ENCODE measurements at places on chromosomes 2 and 18.

- DNase-seq, result no peak
Observed at GRCh38 chr2:42922790-42923579, 130.6 kb upstream of the HAAO start.

- no peak for DNase-seq
Observed at GRCh38 chr2:18788592-18788991, 199.2 kb upstream of the NT5C1B start.

DNA sequence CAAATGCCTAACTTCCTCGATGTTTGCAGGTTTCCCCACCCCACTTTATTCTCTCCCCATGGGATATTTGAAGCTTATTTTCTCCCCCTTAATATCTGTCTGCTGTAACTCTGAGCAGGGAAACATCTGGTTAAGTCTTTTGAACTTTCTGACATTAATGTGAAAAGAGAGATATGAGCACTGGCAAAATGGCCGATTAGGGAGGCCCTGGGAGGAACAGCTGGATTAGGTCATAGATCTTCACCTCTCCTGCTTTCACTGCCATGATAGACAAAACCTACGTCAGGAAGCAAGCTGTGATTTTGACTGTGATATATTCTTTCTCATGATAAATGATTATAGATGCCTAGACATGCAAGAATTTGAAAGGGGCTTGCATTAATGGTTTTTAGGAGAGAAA is 43.6 kb downstream of the LYPD6B start:
- no peak for DNase-seq

GRCh38 chr18:28138816-28139215 is 38.1 kb downstream of the CDH2 start:
- no peak for DNase-seq

DNA sequence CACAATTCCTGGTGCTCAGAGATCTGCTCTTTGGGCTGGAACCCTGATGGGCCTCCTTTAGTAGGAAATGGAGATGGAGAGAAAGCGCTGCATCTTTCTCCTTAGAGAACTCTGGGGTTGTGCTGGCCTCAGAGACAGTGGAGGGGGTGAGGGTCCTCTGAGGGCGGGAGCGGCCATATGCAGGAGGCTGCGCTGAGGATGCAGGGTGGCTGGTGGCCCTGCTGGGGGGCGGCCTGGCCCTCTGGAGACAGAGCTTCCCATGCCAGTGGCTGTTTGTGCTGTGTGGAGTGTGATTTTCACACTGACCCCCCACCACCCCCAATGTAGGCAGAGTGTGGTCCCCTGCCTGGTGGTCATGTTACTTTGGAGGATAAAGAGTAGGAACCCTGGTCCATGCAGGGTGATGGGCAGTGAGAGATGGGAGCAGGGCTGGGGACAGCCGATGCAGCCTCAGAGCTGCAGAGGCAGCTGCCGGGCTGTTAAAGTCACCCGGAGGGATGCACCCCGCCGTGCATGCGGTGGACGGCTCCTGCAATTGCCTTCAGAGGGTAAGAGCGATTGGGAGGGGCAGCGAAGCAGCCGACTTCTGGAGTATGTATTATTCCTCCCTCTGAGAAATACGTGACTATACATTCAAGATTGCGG is 194.6 kb downstream of the FAM210A start:
- no peak for DNase-seq

DNA sequence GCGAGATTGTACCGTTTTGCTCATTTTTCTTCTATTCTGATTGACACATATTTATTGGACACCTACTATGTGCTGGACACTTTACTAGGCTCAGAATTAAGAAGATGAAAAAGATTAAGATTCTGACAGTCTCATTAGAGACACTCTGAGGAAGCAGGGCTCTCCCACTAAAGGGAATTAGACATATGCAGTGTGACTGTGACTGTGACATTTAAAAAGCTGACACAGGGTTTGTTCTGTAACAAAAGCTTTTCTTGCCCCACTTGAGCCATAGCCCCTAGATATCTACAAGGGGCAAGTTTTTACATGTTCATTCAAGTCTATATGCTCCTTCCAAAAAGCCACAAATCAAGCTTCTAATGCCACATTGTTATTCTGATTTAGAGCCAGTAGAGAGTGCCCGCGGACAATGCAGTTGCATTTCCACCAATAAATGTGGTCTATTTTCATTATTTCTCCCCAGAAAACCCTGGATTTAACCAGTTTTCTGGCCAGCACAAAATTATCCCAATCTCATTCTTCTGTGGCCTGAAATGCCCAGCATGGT is 9.8 kb downstream of the ARHGAP25 start:
- no peak for DNase-seq

- no peak for DNase-seq
Observed at GRCh38 chr2:168311261-168311910, 64.0 kb upstream of the STK39 start.

Data from stimulated activated CD8-positive, alpha-beta memory T cell treated with anti-CD3 and anti-CD28 coated beads, Interleukin-4, amount 100 ng/mL, for 1 hour (primary cell).